Fibroblast of skin of right biceps (primary cell): ENCODE measurements at places on chromosomes 4 and X.
A peak's percentile ranks its signal among the peaks of the same experiment; 100 is the strongest.

DNA sequence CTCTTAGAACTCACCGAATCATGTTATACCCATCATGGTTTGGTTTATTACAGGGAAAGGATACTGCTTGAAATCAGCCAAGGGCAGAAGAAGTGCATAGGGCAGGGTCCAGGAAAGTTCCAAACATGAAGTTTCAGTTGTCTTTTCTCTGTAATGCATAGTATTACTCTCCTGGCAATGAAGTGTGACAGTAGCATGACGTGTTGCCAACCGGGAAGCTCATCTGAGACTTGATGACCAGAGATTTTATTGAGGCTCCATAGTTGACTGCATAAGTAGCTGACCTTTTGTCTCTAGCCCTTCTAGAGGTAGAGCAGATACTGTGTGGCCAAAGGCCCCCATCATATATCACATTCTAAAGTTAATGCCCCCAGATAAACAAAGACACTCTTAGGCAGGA, 72.1 kb downstream of the BEND4 start:
- no peak for DNase-seq

DNA sequence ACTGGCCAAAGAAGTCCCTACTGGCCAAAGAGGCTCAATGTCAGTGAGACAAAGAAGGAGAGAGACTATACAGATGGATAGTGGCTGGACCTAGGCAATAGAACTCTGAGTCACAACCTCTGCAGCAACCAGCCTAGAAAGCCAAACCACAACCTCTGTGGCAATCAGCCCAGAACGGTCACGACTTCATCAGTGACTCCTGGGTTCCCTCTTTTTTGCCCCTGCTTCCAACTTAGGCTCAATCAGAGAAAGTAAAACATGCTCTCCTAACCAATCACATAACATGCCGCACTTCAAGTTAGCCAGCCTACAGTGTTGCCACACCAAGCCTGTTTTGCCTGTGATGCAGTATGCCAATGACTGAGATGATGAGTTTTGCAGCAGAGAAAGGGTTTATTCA, 203.4 kb downstream of the ANAPC10 start:
- peak; percentile 64 for DNase-seq

DNA sequence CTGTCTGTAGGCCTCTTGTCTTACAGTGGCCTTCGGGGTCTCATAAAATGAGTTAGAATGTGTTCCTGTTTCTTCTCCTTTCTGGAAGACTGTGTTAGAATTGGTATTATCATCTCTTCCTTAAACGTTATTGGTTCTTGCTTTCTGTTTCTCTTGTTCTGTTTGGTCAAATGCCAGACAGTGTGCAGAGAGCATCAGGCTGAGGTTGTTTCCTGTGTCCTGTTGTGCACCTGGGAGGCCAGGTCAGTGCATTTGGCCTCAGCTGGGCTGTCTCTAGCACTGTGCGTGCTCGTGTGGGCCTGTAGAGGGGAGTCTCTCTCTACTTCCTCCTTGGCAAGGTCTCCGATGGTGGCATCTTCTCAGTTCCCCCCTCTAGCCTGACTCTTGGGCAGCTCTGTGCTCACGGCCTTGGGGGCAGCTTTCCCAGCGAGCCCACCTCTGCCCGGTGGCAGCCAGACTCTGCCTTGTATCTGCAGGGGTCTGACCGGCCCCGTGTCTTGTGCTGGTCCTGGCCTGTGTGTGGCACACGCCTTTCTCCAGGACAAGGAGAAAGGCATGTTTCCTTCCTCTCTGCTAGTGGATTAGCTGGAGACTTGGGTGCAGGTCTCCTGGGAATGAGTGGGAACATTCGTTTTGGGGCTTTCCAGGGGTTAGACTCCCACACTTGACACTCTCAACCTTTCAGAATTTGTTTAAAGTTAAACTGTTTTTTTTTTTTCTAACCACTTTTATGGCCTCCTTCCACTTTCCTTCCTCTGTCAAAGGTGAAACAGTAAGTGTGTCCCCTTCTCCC, 62.3 kb downstream of the FAM193A start:
- DNase-seq, result no peak

DNA sequence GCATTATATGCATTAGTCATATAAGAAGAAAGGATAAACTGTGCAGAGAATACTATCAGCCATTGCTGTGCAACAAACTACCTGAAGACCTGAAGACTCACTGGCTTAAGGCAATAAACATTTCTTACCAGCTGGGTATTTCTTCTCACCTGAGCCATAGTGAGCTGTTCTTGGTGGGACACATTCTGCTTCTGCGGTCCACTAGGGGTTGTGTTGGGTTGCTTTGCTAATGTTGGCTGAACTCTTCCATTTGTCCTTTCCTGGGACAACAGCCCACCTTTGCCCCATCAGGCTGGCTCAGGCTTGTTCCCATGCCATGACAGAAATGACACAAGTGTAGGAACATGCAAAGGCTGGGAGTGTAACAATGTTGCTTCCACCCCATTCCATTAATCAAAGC, 388.6 kb downstream of the PCDH7 start:
- no peak for DNase-seq

DNA sequence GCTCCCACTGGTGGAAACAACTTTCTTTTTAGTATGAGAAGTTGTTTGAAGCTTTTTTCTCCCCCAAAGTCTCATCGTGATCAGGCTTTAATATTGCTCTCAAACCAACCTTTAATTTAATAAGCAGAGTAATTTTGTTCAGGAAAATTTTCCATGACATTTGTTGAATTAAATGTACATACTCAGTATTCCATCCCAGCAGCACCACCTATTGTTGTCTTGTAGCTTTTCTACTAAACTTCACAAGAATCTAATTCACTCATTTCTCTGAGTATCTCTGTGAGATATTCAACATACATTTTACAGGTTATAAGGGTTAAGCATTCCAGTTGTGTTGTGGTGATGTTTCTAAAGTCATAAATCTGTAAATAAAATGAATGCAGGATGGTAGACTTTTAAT, 218.3 kb upstream of the HAND2 start:
- DNase-seq, result no peak

GRCh38 chr4:89110541-89110985, 770 bp upstream of the TIGD2 start:
- no peak for DNase-seq

- DNase-seq, result peak; percentile 94
These were observed 180.7 kb downstream of the PDGFC start for GRCh38 chr4:156790866-156791265.

DNA sequence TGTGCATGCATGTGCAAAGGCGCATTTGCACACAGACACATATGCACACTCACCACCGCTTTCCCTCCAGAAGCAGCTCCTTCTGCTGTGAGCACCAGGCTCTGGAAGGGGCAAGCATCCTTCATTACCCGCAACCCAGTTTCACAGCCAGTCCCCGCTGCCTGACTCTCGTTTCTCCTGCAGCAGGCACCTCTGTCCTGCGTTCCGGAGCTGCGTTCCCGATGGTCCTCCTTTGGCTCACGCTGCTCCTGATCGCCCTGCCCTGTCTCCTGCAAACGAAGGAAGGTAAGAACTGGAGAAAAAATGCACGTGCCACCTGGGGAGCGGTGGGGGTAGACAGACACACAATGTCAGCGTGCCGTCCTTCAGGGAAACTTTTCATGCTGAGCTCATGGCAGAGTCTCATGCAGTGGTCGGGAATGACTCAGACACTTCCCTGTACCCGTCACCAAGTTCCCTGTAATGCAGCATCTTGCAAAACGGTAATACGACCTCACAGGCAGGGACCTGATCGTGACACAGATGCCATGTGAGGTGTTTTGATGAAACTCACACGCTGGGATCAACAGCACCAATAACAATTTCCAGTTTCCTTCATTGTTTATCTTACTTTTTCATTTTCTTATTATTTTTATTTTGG, 5.1 kb downstream of the IL3RA start:
- no peak for DNase-seq

- no peak for DNase-seq
These were observed 70.5 kb downstream of the CLCN5 start for GRCh38 chrX:49992853-49993252.

GRCh38 chr4:101101072-101101471, 246.3 kb downstream of the PPP3CA start:
- no peak for DNase-seq

- peak; percentile 56 for DNase-seq
These were observed 36.4 kb downstream of the QDPR start for GRCh38 chr4:17475481-17475880.

- peak; percentile 12 for DNase-seq
These were observed 56.0 kb upstream of the RELL1 start for GRCh38 chr4:37742149-37742548.

DNA sequence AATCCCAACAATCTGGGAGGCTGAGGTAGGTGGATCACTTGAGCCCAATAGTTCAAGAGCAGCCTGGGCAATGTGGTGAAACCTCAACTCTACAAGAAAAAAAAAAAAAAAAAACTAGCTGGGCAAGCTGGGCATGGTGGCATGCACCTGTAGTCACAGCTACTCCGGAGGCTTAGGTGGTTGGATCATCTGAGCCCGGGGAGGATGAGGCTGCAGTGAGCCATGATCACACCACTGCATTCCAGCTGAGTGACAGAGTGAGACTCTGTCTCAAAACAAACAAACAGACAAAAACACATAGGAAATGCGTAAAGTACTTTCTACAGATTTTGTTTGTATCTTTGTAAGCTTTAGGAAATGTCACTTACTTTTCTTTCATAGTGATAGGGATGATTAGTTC, 307.2 kb upstream of the NR3C2 start:
- DNase-seq, result no peak

DNA sequence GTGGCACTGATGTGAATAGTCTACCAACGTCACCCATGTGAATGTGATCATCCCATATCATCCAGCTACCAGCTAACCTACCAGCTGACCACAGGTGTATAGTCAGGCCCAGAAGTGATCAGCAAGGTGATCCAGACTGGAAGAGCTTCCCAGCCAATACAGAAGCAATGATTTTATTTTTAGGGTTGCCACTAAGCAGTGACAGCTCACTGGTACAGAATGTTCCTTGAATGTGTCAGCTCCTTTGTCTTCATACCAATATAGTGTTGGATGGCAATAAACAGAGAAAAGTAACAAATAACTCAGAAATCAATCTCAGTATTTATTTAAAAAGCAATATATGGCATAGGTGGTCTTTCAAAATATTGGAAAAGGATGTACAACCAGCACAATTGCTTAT, 361.8 kb upstream of the CPEB2 start:
- no peak for DNase-seq

DNA sequence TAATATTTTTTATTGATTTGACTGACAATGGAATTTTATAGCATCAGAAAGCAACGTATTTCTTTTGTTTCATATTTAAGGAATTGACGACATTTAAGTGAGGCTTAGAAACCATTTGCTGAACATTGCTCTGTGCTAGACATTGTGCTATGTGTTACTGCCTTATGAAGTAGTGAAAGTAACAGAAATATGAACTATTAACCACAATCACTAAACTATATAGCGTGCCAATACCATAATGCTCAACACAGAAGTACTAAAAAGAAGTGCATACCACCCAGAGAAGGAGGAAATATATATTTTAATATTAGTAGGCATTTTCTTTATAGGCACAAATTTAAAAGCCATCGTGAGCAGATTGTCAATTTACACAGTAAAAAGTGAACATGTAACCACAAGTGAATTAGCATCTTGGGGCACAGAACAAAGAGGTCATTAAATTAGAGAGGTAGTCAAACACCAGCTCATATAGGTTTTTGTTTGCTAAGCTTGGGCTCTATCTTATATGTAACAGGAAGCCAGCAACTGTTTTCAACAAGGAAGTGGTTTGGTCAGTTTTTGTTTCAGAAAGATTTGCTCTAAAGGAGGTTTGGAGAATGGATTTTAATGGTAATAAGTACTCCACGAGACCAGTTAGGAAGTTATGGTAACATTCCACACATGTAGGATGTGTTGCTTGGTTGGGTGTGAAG, 270.7 kb downstream of the GRXCR1 start:
- DNase-seq, result no peak

GRCh38 chrX:109873983-109874382, 128.9 kb upstream of the TMEM164 start:
- no peak for DNase-seq

GRCh38 chrX:127457161-127457560, 595.0 kb downstream of the ACTRT1 start:
- no peak for DNase-seq

DNA sequence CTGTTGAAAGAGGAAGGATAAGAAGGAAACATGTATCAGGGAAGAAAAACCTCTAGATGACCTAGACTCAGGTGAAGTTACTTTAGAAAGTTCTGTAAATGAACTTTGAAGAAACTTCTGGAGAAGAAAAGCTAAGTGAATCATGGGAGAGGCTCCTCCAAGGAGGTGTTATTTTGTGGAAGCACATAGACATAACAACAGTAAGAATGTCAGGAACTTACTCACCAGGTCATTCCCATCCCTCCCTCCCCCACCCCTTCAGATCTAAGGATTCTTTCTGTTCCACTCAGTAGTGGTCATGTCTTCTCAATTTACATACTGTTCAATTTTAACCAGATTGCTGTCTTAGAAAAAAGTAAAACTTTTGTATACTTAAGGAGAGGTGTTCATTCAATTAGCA, 310.5 kb upstream of the DDX53 start:
- DNase-seq, result peak; percentile 42

- DNase-seq, result no peak
These were observed 278.1 kb upstream of the ARSJ start for GRCh38 chr4:114257501-114257900.

GRCh38 chr4:86561256-86561655, 32.9 kb upstream of the PTPN13 start:
- no peak for DNase-seq

DNA sequence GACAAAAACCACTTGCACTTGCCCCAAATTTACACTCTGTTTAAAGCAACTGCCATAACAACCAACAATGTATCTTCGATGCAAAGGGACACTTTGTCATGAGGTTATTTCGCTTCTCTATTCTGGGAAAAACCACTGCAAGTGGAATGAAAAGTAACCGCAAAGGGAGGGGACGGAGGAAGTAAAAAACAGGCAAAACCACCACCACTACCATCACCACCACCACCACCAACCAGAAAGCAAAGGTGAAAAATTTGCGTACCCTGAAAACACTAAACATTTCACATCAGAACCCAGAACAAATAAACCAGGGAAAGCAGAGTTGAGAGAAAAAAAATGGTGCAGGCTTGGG, 1.2 kb upstream of the N4BP2 start:
- DNase-seq, result peak; percentile 64
